HCEC 1CT (cell line): ENCODE measurements at places on chromosomes 5 and 9.

DNA sequence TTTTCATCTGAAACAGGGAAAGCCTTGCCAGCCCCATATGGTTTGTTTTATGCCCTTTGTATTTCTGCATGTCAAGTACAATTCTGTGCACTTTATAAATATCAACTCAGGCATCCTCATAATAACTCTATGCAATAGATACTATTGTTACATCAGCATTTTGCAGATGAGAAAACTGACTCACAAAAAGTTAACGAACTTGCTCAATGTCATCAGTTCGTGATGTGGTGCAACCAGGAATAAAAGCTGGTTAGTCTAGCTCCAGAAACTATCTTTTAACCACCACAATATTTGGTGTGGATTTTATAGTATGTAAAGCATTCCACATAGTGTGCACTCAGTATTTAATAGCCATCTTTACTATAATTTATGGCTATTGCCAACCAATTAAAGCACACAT, 134.9 kb downstream of the MRPS30 start:
- peak; percentile 13 for DNase-seq

GRCh38 chr5:86890375-86890774, 272.6 kb downstream of the COX7C start:
- no peak for DNase-seq

- DNase-seq = peak; percentile 37
Measured at GRCh38 chr9:86329649-86330048, 24.6 kb downstream of the TUT7 start.

GRCh38 chr5:37283214-37283820, 34.1 kb upstream of the CPLANE1 start:
- no peak for DNase-seq
